Activated B cell treated with CpG ODN at 0.5 μM for 24 hours (primary cell): ENCODE measurements at places on chromosomes 2 and 18. TPM values are rescaled to one million over a fixed set of nuclear protein-coding genes. Genes with fewer than 3 reads are reported as not detected.
A peak's percentile ranks its signal among the peaks of the same experiment; 100 is the strongest.

- H3K27me3 ChIP-seq = peaks cover 3% of the 10 kb centered on the region
- peak; percentile 4 for DNase-seq
- no peak overlapping the region for H3K4me3 ChIP-seq
Measured at GRCh38 chr2:233829193-233830110, 24.9 kb downstream of the HJURP start.

The PHOSPHO2 gene
- total RNA-seq = 3.2 and 6.3 TPM in 2 replicates

GRCh38 chr2:104774631-104775030 is 79.3 kb upstream of the POU3F3 start:
- peaks cover 7% of the 10 kb centered on the region for H3K27me3 ChIP-seq
- no peak overlapping the region for H3K4me3 ChIP-seq
- H3K36me3 ChIP-seq = no peaks in the 10 kb centered on the region

DNA sequence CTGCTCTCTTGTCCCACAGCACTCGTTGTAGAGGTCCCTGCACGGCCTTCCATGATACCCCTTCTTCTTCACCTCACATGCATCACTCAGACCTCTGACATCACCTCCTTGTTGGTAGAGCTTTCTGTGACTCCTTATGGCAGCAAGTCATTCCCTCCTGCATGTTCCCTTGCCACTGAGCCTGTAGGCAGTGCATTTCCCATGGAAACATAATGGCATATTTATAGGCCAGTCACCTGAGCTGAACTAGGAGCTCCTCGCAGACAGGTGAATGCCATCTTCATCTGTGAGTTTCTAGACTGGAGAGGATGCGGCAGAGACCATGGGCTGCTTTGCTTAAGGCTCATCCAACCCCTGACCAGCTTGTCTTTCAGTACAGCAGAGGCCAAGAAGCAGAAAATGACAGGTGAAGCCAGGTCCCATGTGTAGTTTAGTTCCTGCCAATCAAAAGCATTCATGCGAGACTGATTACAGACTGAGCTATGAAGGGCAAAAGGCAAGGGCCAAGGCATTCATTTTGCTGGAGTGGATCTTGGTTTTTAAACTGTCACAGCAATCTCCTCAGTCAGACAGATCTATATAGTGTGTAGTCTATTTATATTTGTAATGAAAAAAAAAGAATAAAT is 59.4 kb upstream of the NEDD4L start:
- no peaks in the 10 kb centered on the region for H3K36me3 ChIP-seq
- H3K4me3 ChIP-seq = no peak overlapping the region
- DNase-seq = no peak

DNA sequence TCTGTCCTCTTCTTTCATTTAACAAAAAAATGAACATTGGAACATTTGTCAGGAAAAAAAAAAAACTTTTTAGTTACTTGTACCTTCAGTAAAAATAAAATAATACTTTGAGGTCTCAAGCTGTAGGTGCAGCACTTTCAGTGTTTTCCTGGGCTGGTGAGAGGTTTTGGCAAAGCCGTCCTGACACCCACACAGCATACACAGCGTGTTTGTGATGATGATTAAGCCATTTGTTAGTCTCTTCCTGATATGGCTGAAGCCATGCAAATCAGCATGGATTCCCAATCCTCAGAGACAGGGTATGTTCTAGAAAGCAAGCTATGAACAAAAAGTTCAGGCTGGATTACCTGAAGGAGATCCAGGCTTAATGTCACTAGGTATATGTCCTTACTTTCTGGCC is 236.8 kb downstream of the ZNF516 start:
- H3K36me3 ChIP-seq = no peaks in the 10 kb centered on the region
- no peaks in the 10 kb centered on the region for H3K27me3 ChIP-seq
- no peaks in the 10 kb centered on the region for H3K4me1 ChIP-seq

The ITGB6 gene
- total RNA-seq = not detected in 2 replicates

GRCh38 chr2:41791523-41791922 is 256.3 kb upstream of the PKDCC start:
- H3K36me3 ChIP-seq = no peaks in the 10 kb centered on the region
- H3K4me3 ChIP-seq = no peak overlapping the region
- H3K4me1 ChIP-seq = no peaks in the 10 kb centered on the region
- peaks cover 7% of the 10 kb centered on the region for H3K27me3 ChIP-seq
- H3K27ac ChIP-seq = no peak overlapping the region
- DNase-seq = no peak

GRCh38 chr2:217096474-217097225 is 236.8 kb upstream of the TNP1 start:
- peaks cover 5% of the 10 kb centered on the region for H3K27me3 ChIP-seq
- H3K36me3 ChIP-seq = no peaks in the 10 kb centered on the region
- no peak for DNase-seq
- H3K4me1 ChIP-seq = no peaks in the 10 kb centered on the region
- H3K4me3 ChIP-seq = no peak overlapping the region
- H3K27ac ChIP-seq = no peak overlapping the region

DNA sequence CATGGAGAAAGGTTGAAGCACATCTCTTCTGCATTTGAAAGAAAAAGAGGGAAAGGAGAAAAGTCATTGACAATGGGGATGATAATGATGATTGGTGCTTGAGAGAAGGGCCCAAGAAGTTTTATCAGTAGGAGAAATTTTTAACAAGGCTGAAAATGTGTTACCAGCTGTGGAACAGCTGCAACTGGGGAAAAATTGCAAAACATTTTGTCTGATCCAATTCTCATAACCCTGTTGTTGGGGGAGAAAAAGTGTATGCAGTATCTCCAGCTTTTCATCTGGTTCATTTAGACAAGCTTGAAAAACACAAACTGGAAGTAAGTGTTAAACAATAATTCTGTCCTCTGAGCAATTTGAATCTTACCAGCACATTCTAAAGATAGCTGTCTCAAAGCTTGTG is 92.7 kb downstream of the CSRNP3 start:
- peaks cover 2% of the 10 kb centered on the region for H3K27me3 ChIP-seq
- H3K4me1 ChIP-seq = no peaks in the 10 kb centered on the region
- H3K4me3 ChIP-seq = no peak overlapping the region

DNA sequence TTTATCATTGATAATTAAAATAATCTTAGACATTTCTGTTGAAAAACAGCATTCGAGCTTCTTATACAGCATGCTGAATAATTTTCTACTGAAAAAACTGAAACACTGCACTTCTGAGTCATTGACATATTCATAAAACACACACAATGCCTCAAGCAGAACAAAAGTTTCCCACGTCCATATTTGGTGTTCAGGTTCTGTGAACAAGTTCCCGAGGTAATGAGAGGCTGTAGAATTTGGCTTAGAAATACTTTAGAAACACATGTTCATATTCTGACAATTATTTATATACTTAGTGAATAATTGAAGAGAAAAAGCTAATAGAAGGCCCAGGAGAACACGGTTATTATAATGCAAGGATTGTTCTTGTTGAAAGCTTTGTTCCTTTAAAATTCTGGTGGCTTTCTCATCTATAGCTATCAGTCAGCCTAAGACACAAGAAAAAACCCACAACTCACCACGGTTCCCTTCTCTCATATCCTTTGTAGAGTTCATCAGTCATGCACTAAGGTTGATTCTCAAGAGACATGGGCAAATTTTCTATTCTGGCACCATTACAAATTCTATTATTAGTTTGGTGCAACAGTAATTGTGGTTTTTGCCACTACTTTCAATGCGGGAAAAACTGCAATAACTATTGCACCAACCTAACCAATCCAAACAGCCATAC is 194.4 kb downstream of the TMX3 start:
- no peak overlapping the region for H3K4me3 ChIP-seq
- H3K36me3 ChIP-seq = no peaks in the 10 kb centered on the region
- DNase-seq = no peak

DNA sequence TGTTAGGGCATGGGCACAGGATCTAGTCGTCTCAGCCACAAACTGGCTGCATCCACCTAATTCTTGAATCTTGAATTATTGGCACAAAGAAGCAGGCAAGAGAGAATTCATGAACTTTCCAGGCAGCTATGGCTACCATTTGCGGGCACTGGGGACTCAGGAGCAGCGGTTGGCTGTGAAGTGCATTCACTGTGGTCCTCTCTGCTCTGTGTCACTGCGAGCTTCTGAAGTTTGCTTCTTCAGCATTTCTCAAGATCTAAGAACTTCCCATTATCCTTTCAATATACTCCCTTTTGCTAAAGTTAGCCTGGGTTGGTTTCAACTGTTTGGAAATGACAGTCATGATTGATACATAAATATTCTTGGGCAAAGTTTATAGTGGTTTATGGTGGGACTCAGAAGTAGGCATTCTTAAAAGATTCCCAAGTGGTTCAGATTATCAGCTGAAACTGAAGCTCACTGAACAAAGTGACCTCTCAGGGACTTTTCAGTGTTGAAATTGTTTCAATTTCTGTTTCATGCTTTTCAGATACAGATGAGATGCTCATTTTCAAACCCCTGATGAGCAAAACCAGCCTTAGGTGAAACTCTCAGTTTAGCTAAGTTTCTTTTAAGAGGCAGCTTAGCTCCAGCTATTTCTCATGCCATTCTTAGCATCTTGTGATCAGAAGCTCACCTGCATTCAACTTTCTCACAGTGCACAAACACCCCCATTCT is 1258.3 kb upstream of the GYPC start:
- no peaks in the 10 kb centered on the region for H3K36me3 ChIP-seq
- H3K27me3 ChIP-seq = no peaks in the 10 kb centered on the region
- H3K4me1 ChIP-seq = no peaks in the 10 kb centered on the region

DNA sequence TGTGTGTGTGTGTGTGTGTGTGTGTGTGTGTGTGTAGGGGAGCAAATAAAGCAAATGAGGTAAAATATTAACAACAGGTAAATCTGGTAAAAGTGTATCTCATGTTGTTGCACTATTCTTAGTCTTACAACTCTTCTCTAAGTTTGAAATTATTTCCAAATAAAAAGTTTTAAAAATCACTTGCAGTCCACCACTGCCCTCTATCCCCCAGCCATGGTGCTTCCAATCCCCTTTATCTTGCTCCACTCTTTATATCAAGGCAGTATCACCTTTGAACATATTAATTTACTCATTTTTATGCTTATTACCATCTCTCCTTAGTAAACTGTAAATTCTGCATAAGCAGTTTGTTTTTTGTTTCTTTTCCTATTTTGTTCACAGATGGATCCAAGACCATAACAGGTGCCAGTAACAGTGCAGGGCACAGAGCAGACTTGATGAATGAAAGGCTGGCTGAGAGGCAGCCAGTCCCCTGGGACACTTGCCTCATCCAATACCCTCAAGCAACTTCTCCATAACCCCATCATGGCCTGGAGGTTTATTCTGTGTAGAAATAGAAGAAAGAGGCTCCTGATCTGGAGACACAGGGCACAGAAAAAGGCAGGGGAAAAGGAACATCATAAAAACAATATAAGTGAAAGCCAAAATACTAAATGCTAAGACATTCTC is 67.6 kb downstream of the LDAH start:
- no peak overlapping the region for H3K4me3 ChIP-seq
- no peak for DNase-seq
- no peak overlapping the region for H3K27ac ChIP-seq
- H3K36me3 ChIP-seq = peaks cover 27% of the 10 kb centered on the region
- H3K27me3 ChIP-seq = no peaks in the 10 kb centered on the region

DNA sequence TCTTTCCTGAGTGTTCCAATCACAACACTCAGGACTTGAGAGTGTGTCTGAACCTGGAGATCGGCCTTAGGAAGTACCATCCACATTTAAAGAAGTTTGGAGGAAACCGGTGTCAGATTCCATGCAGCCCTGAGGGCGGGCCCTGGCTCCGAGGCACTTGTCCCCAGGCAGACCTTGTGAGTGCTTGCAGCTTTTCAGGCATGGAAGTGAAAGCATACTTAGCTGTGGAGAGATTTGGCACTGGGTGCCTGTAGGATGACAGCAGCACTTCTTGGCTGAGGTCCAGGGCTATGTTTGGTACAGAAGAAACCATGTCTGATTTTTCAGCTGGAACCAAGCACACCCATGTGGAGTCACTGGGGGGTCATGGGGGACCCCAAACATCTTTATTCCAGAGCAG is 230.8 kb downstream of the SEPTIN10 start:
- no peak overlapping the region for H3K4me3 ChIP-seq
- DNase-seq = no peak
- no peaks in the 10 kb centered on the region for H3K36me3 ChIP-seq
- H3K4me1 ChIP-seq = no peaks in the 10 kb centered on the region
- no peaks in the 10 kb centered on the region for H3K27me3 ChIP-seq
- no peak overlapping the region for H3K27ac ChIP-seq

The OSBPL6 gene
- total RNA-seq = 0.10 TPM in 1 of 2 replicates, not detected in the other

The IGFBP2 gene
- not detected in 2 replicates for total RNA-seq

GRCh38 chr2:203580844-203581243 is 45.7 kb upstream of the RAPH1 start:
- peaks cover 49% of the 10 kb centered on the region for H3K27me3 ChIP-seq
- H3K4me3 ChIP-seq = no peak overlapping the region
- peaks cover 2% of the 10 kb centered on the region for H3K4me1 ChIP-seq

GRCh38 chr2:181142514-181142913 is 162.1 kb downstream of the UBE2E3 start:
- no peak overlapping the region for H3K27ac ChIP-seq
- no peaks in the 10 kb centered on the region for H3K36me3 ChIP-seq
- DNase-seq = no peak
- no peaks in the 10 kb centered on the region for H3K27me3 ChIP-seq
- no peak overlapping the region for H3K4me3 ChIP-seq

- H3K27ac ChIP-seq = no peak overlapping the region
- H3K36me3 ChIP-seq = no peaks in the 10 kb centered on the region
- H3K4me3 ChIP-seq = no peak overlapping the region
- no peaks in the 10 kb centered on the region for H3K4me1 ChIP-seq
- H3K27me3 ChIP-seq = no peaks in the 10 kb centered on the region
Measured at GRCh38 chr18:2406544-2406943, 164.8 kb downstream of the METTL4 start.
